ENCODE measurements at places on chromosomes 3 and 15.

DNA sequence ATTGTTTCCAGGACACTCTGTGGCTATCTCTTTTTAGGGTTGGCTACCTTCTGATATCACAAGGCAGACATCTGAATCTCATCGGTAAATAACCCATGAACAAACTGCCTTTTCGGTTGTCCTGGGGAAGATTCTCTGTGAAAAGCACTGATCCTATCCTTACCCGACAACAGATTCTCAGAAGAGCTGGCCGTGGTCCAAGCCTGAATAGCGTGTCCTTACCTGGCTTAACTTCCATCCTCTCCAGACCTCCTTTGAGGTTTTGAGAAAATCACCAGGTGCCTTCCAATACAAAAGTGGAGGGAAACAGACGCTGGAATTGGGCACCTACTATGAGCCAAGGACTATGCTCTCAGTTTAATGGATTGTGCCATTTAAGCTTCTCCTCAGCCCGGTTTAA, 87.4 kb upstream of the ARHGEF3 start:
- no peak for DNase-seq

DNA sequence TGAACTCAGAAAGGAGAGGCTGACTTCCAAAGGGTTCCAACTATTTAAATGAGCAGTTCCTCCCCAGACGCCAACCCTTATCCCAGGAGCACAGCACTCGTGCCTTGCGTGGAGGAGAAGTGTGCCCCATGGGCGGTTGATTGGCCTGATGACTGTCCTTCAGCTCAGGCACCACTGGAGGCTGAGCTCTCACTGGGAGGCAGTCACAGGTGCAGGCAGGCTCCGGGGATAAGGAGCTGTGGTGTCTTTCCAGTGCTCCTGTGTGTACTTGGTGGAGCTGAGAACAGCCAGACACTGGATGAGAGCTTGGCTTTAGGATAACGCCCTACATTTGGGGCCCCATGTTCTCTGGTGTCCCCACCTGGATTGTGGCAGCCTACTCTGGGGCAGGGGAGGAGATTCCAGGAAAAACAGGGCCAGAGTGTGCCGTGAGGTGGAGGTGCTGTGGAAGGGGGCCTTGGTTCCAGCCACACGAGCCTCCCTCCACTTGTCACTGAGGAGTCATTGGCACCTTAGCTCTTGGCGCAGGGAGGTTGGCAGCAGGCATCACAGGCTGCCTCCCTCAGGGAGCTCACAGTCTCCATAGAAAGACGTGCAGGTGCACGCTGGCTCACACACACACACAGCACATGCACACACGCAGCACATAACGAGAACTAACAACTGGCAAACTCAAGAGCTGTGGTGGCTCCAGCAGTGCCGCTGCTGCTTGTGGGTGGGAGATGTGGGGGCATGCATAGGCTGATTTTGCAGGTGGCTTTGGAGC, 22.7 kb upstream of the EPHB3 start:
- DNase-seq, result no peak

GRCh38 chr15:89299896-89300295, 34.7 kb downstream of the POLG start:
- DNase-seq, result no peak

DNA sequence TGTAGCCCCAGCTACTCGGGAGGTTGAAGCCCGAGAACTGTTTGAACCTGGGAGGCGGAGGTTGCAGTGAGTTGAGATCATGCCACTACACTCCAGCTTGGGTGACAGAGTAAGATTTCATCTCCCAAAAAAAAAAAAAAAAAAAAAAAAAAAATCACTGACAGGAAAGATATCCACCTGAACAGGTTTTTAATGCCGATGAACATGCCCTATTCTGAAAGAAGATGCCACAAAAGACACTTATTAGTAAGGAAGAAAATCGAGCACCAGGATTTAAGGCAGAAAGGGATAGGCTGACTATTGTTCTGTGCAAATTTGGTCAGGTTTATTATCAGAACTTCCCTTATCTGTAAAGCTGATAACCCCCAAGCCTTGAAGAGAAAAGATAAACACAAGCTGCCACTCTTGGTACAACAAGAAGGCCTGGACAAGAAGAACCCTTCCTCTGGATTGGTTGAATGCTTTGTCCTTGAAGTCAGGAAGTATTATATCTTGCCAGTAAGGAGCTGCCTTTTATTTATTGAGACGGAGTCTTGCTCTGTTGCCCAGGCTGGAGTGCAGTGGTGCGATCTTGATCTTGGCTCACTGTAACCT, 2.7 kb upstream of the PARP16 start:
- DNase-seq, result no peak

DNA sequence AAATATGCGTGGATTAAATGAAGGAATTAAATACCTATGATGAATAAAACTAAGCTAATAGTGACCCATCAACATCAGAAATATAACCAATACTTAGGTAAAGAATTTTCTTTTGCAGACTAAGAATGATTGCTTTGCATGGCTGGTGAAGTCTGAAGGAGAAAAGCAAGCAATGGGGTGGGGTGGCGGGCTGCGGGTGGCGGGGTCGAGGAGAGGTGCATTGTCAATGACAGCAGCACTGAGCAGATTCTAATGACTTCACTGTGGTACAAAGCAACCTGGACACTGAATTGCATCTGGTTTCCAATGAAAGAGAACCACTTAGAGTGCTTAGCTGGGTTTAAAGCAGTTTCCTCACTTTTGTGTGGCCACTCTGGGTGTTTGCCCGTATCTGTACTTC, 171.5 kb upstream of the IL12A start:
- no peak for DNase-seq

DNA sequence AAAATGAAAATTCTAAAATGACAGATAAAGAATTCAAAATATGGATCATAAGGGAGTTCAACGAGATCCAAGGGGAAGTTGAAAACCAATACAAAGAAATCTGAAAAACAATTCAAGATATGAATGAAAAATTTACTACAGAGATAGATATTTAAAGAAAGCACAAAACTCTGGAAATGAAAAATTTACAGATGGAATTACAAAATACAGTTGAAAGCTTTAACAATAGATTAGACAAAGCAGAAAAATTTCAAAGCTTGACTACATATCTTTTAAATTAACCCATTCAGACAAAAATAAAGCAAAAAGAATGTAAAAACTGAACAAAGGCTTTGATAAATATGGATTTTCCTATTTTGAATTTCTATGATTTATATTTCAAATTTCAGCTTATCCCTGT, 211.1 kb downstream of the SLC9A9 start:
- no peak for DNase-seq

DNA sequence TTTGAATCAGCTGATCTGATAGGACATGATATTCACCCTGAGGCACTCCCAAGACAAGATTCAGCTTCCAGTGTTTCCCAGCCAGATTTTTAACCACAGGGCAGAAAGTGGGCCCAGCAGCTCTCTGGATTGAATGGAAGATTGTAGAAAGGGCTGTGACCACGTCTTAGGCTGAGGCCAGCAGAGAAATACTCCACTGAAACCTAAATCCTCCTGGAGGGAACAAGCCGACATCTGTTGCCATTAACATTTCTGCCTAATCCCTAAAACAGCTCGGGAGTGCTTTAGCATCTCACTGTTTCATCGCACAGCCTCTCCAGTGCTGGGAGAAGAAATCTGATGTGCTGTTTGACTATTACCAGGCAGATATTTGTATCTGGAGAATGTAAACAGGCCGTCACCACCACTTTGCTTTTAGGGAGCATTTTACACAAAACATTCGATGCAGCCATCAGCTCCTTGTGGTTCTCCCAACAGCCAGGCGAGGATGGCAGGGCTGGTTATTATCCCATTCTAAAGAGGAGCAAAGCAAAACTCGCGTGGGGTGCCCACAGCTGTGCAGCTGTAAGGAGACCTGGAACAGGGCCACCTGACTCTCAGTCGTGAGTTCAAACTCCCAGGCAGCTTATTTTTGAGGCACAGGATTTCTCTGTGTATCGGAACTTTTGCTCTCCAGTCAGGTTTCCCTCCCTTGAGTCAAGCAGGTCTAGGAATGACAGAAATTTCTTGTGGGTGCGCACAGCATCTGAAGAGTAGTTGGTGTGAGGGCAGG, 117.4 kb downstream of the LIPC start:
- DNase-seq, result no peak

GRCh38 chr3:15360788-15361493, 28.6 kb upstream of the SH3BP5 start:
- DNase-seq, result no peak

DNA sequence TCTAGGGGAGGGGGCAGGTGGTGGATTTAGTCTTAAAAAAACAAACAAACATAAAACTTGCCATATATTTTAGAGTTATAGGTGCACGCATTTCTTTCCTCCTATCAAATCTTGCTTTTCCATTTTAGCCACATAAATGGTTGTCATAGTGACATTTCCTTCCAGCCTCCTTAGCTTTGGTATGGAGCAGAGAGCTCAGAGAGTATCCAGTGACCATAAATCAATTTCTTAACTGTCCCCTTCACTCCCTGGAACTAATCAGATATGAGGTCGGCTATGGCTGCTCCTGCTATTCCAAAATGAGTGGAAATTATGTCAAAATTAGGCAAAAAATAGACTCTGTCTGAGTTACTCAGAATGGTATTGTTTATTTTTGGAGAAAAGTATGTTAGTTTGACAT, 164.5 kb downstream of the EBLN2 start:
- DNase-seq, result no peak

GRCh38 chr3:171155122-171155700, 128.7 kb upstream of the SLC2A2 start:
- DNase-seq, result no peak

- no peak for DNase-seq
Observed at GRCh38 chr15:48462688-48463087, 131.5 kb downstream of the DUT start.

DNA sequence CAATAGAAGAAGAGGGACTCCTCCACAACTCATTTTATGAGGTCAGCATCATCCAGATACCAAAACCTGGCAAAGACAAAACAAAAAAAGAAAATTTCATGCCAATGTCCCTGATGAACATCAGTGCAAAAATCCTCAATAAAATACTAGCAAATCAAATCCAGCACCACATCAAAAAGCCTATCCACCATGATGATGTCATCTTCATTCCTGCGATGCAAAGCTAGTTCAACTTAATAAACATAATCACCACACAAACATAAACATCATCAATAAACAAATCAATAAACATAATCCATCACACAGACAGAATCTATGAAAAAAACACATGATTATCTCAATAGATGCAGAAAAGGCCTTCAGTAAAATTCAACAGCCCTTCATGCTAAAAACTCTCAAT, 342.1 kb downstream of the RSL24D1 start:
- DNase-seq, result no peak

- DNase-seq, result no peak
Observed at GRCh38 chr3:29083081-29083480, 197.8 kb upstream of the RBMS3 start.

GRCh38 chr15:48634893-48635292, 10.6 kb downstream of the FBN1 start:
- DNase-seq, result no peak

GRCh38 chr15:69095274-69095673, 65.2 kb upstream of the GLCE start:
- no peak for DNase-seq

Measured in CD8-positive, alpha-beta memory T cell (primary cell).